HepG2 (cell line): ENCODE measurements at places on chromosomes 2 and 18.

DNA sequence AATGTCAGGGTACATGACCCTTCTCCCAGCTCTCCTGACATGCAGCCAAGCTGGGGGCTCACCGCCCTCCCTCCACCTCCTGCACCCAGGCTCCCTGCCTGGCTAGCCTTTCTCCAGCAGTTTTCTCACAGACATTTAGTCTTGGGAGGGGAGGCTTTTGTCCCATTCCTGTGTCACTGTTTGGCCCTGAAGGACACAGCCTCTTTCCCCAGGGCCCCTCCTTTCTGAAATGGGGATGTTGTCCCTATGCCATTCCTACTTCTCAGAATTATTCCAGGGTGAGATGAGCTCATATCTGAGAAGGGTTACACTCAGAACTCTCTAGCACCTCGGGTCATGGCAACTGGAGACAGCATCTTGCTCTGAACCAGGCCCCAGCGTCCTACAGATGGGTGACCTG is 47.3 kb upstream of the MRPL33 start:
- no peak for DNase-seq

- no peak for DNase-seq
Observed at GRCh38 chr2:102000813-102001766, 9.3 kb downstream of the IL1R2 start.

DNA sequence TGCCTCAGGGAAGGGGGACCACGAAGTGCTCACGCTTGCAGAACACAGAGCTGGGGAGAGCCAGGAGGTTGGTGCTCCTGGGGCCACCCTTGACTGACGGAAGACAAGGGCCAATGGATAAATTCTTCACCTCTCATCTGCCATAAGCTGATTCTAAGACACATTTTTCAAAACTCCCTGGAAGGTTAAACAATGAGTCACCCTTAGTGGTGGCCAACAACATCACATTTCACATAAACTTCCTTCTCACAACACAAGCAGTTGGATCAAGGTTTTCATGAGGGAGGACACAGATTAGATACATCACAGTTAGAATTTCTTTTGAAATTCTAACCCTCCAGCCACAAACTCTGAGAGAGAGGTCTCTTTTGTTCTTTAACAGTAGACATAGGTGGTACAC is 713.6 kb upstream of the POU3F3 start:
- DNase-seq, result no peak

GRCh38 chr2:157056200-157056676 is 201.3 kb upstream of the GALNT5 start:
- DNase-seq, result peak; percentile 69

- peak; percentile 84 for DNase-seq
Observed at GRCh38 chr2:9333591-9334171, 89.6 kb downstream of the ITGB1BP1 start.

GRCh38 chr2:235098736-235099494 is 147.1 kb downstream of the SH3BP4 start:
- DNase-seq, result no peak

GRCh38 chr2:230439590-230439989 is 23.6 kb downstream of the SP100 start:
- DNase-seq, result no peak

GRCh38 chr2:166179201-166179600 is 51.4 kb upstream of the SCN1A start:
- no peak for DNase-seq

- no peak for DNase-seq
Observed at GRCh38 chr2:78757191-78757590, 268.3 kb upstream of the REG3G start.

DNA sequence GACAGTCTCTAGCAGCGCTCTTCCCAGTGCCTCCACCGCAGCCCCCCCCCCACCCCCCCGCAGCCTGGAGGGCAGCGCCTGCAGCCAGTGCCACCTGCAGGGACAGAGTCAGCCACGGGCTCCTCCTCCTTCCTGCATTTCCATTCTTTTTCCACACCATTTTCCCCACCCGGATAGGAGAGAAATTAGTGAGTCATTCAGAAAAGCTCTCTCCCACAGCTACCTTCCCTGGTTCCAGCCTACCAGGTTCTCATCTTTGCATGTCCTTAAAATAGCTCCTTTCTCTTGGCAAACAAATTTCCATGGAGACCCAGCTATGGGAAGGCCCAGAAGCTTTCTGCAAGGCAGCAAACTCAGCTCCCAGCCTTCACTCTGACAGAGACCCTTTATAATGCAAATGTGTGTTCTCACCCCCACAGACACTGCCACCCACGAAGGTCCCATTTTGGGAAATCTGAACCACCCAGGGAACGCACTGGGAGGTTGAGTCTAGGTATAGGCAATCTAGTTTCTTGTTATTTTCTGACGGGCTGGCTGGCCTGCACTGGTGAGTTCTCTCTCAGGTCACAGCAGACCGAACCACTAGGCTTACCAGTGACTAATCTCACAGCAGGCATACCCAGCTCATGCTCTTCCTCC is 41.8 kb upstream of the ATG16L1 start:
- peak; percentile 23 for DNase-seq

- DNase-seq, result peak; percentile 3
Observed at GRCh38 chr2:41377837-41378236, 670.0 kb upstream of the PKDCC start.

GRCh38 chr2:30149976-30150375 is 3.2 kb downstream of the YPEL5 start:
- no peak for DNase-seq

GRCh38 chr2:217902379-217903141 is 100.2 kb downstream of the TNS1 start:
- DNase-seq, result peak; percentile 100

DNA sequence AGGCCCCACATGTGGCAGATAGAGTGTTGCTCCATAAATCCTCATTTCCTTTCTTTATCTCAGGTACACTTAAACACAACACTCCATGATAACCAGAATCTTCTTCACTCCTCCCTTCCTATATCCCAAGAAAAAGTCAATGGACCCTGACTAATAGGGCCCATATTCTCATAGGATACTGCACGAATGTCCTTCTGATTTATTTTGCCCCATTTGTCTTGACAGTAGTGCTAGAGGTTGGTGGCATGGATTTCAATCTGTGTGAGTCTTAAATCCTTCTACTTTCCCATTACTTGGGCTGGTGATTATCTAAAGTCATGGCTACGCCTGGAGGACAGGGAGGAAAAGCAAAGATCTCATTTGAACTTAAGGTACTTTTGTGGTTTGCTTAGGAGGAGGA is 156.0 kb downstream of the ACOXL start:
- DNase-seq, result no peak

GRCh38 chr2:132671151-132671835 is 1.3 kb upstream of the LYPD1 start:
- no peak for DNase-seq

DNA sequence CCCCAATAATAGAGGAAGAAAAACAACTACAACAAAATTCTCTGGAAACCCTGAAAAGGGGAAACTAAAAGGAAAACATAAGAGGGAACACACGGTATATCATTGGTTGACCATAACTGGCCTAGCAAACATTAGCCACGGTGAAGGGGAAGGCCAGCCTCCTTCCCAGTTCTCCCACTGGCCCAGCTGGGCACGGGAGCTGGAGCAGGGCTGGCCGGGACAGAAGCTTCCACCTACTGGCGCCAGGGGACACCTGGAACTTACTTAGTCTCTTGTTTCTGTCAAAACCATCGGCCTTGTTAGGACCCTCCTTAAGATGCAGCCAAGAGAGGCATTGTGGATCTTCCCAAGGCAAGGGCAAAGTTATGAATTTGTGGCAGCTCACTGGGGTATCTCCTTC is 56.1 kb upstream of the DLGAP1 start:
- no peak for DNase-seq

DNA sequence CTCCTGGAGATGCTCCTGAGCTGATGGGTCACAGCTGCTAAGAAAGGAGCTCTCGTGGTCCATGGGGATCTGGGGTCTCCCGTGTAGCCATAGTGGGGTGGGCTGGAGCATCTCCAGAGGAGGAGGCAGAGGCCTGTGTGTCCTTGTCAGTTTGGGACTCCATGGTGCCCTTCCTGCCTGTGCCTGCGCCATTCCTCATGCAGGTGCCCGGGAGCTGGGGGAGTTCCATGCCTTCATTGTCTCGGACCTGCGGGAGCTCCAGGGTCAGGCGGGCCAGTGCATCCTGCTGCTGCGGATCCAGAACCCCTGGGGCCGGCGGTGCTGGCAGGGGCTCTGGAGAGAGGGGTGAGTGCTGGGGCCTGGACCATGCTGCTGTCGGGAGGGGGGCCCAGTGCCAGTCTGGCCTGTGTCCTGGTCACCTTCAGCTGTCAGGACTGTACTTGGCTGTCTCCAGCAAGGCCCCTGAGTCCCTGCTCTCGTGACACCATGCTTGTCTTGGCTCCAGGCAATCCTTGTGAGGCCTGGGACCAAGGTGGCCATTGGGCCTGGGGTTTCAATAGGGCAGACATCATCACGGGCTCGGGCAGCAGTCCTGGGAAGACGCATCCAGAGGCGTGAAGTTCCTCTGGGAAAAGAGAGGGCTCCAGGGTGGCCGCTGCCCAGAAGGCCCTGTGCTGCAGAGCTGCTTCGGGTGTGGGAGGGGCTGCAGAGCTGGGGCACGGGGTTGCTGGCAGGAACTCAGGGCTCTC is 7.3 kb downstream of the CAPN10 start:
- no peak for DNase-seq

- DNase-seq, result peak; percentile 62
Observed at GRCh38 chr2:16561251-16561650, 104.4 kb downstream of the CYRIA start.

DNA sequence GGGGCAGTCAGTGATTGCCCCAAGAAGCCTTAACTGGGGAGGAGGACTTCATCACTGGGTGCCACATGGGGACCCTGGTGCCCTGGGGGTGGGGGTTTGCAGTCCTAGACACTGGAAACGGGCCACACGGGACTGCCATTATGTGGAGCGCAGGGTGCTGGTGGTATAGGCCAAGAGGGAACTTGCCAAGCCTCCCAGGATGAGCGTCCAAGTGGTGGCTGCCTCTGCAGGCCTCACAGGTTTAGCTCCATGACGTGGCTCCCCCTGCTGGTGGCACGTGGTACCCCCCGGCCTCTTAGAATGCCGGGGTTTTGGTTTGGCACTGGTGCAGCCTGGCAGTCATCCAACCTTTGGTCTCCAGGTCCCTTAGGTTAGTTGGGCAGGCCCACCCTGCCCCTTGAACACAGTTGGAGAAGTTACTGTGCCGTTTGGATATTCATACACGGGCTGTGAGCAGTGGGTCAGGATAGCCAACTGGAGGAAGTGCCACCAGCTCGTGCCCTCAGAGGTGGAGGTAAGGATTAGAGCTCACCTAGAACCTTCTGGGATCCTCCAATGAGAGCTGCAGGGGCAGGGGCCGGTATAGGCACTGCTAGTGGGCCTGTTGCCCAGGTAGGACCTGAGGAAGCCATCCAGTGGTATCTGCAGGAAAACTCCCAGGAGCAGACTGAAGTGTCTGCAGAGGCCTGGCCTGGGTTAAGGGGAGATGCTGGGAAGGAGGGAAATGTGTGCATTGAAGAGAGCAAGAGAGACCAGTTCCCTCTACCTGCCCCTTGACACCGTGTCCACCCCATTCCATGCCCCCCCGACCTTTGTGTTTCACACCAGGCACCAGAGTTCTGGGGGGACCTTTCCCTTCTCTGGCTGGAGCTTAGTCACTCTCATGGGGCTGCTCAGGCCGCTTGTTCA is 5.7 kb downstream of the PTMA start:
- DNase-seq, result peak; percentile 90

DNA sequence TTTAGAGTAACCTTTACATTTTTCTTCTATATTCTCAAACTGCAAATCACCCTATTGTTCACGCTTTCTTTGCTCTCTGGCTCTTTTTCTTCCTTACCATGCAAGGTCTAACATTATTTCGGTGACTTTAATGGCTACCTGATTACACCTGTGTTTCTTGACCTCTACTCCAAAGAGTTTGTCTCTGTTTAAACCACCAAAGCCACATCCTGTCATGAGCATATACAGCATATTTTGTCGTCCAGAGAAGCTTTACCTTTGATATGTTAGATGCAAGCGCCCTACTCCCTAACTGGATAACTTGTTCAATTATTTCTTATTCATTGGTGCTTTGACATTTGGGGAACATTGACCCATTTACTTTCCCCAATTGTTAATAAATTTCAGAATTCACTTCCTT is 565.1 kb upstream of the GCFC2 start:
- DNase-seq, result no peak

DNA sequence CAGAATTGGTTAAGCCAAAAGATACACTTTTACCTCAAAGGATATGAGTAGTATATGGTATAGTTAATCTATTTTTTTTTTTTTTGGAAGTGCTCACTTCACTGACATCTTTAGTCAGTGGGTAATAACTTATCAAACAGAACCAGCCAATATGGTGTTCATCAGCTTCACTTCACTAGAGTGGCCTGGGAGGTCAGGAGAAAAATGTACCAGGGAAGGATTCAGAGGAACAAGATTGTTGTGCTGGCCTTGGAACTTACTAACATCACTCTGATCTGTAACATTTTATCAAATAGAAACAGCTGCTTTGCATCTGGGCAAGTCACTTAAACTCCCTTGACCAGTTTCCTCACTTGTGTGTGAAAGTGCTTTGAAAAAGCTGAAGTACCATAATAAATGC is 962.7 kb downstream of the BCL11A start:
- no peak for DNase-seq

- DNase-seq, result no peak
Observed at GRCh38 chr2:174121175-174121574, 127.2 kb downstream of the OLA1 start.

DNA sequence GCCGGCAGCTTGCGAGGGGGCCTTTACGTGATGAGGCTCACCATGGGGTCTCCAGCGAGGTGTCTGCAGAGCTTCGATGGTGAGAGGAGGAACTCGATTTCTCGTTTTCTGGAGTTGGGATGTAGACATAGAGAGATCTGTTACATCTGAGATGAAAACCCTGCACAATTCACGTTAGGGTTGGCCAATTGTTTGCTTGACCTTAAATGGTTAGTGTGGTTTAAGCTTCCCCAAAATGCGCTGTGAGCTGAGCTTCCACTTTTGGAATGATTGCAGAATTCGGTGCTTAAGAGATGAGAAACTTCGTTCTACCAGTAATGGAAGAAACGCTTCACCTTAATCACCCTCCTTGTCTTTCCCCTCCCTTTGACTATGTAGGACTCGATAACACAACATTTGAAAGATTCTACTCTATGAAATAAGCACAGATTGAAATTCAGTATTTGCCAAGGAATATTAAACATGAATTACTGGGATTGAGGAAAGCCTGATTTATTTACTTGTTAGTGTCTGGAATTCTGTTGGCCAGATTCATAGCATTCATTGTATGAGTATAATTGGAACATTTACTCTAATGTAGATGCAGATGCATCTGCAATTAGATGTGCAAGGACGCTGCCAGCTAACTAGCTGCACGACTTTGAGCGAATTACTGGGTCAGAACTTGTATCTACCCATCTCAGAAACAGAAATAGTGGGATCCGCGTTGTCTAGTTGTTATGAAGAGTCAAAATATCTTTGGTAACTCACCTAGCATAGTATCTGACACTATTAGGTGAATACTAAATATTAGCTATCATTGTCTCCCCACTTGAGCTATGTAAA is 1.6 kb upstream of the KLF7 start:
- DNase-seq, result peak; percentile 23
